Left kidney (tissue), 8 donors: ENCODE measurements at places on chromosomes 5 and 9.

GRCh38 chr5:36666274-36666673 lies 59.9 kb downstream of the SLC1A3 start:
- DNase-seq, result no peak

DNA sequence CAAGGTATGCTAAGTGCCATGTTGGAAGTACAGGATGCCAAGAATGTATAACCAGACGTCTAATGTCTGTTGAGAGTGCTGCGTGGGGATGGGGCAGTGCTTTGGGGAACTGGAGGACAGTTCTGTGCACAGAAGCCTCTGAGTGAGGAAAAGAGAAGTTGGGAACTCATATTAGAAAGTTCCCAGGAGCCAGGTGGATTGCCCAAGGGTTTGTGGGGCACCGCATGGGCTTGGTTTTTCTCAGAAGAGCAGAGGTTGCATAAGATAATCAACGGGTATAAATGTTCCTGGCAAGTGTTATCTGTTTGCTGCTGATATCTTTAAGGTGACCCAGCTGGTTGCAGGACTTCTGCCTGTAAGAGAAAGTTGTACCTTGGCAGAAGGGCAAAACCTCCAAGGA lies 13.1 kb downstream of the HRH2 start:
- DNase-seq, result no peak

DNA sequence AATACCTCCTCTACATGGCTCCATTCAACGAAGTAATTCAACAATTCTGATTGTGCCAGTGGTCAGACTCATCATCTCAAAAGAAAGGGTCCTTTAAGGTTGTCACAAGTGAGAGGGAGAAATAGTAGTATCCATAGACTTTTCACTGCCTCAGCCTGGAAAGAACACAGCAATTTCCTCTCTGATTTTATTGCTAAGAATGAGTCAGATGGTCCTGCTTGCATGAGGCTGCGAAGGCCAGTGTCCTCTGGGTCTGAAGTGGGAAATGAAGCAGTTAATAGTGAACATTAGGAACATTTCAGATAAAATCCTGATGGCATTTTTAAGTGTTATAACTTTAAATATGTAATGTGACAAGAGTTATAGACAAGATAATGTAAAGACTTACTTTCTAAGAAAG lies 979.0 kb downstream of the EFNA5 start:
- no peak for DNase-seq

DNA sequence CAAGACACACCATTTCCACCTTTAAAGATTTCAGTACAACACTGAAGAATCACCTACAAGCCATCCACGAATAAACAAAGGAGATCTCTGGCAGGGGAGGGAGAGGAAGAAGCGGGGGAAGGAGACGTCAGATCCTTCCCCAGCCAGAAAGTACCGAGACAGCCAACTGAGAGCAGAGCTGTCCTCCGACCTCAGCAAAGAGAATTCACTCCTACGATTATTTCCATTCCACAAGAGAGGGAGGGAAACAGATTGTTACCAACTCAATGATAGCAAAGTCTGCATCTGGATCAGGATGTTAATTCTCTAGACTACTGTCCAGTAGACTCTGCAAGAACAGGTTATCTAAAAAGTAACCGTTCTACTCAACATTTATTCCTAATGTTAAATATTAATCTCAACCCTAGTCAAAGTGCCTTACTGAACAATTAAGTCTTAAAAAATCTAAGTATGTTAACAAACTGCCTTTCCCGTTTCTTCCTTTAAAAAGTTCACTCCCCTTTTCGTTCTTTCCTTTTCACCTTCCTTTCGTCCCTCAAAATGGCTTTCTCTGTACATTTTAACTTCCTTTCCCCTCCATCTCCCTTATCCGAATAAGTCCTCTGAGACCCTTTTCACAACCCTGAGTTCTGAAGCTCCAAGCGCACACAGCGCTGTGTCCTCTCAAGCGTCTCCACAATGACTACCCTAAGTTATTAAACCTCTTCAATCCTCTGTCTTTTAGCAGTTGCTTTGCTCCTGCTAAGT lies 1.4 kb downstream of the CHD1 start:
- peak; percentile 63 for DNase-seq

DNA sequence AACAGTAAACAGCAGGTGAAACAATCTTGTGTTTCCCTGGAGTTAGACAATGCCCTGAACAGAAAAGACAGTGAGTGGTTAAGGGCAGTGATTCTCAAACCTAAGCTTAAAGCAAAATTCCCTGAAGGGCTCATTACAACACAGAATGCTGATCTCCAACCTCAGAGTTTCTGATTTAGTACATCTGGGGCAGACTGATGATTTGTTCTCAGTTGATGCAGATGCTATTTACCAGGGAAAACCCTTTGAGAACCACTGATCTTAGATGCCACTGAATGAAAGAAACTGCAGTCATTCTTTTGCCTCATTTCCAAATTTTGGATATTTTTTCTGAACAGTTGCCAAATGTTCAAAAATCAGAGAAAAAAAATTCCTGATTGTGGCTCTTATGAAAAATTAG lies 18.7 kb upstream of the ADAM19 start:
- no peak for DNase-seq

DNA sequence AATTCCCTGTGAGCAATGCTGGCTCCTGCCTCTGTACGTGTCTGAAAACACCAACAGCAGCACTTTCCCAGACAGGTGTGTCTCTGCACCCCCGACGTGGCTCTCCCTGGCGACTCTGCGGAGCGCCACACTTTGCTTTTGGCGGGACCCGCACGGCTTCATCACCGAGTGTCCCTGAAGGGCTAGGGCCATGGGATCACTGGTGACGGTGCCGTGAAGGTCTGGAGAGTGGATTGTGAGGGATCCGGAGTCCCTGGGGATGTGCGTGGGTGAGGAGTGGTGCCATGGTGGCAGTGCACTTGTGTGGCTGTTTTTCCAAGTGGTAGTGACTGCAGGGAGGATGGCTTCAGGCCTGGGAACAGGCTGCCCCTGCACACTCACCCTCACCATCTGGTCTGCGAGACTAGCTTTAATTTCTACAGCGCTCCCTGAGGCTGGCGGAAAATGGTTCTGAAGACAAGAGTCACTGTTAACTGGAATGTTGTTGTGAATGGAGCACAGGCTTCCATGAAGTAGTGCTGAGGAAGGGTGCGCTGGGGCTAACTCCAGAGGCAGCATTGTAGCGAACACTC lies 3.2 kb downstream of the NKD2 start:
- no peak for DNase-seq

DNA sequence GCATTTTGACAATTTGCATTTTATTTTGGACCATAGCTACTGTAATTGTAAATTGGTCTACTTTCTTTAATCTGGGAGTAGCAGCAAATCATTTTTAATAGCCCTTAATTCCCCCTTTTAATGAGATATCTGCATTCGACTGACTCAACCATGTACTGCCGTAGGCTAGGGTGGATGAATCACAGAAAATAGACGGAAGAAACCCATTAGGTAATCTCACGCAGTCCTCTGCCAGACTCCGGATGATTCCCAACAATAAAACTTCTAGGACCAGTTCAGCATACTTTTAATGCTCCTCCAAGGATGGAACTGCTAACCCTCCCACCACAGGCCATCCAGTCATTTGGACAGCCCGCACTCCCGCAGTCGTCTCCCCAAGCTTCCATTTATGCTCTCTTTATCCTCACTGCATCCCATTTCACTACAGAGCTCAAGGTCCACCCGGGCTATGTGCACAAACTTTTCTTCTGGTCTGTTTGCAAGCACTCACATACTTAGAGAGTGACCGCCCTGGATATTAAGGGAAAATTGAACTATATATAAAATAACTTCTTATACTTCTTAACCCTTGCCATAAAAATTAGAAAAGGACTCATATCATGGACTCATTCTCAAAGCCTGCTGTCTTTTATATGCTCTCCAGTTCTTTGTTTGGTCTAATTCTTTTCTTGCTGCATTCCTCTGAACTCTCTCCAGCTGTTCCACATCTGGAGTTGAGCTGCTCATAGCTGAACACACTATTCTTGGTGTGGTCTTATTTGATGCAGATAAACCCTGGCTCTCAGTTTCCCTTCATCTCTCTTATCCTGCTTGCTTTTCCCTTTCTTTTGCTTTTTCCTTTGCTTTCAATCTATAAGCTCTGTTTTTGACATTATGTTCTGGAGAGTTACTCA lies 326.6 kb downstream of the ARL15 start:
- DNase-seq, result no peak

- DNase-seq, result no peak
These were observed 3.9 kb upstream of the MEF2C start for GRCh38 chr5:88886746-88887341.

DNA sequence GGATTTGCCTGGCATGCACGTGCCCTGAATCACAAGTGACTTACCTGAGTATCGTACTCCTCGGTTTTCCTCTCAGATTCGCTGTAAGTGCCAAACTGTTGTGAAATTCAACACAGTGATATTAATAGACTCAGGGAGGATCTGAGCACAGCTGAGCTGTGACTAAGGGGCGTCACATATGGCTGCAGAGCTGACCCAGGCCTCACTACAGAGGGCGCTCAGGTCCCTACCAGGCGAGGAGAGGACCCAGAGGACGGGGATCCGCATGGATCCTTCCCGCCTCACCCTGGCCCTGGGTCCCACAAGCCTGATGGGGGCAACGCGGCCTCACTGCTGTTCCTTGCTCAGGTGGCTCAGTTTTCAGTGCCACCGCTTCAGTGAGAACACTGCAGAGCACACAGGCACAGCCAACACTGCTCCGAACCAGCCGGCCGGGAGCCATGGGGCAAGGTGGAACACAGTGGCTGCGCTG lies 20.1 kb downstream of the CLPTM1L start:
- DNase-seq, result no peak

- DNase-seq, result no peak
These were observed 47.6 kb upstream of the RNU6ATAC start for GRCh38 chr9:134211811-134212485.

DNA sequence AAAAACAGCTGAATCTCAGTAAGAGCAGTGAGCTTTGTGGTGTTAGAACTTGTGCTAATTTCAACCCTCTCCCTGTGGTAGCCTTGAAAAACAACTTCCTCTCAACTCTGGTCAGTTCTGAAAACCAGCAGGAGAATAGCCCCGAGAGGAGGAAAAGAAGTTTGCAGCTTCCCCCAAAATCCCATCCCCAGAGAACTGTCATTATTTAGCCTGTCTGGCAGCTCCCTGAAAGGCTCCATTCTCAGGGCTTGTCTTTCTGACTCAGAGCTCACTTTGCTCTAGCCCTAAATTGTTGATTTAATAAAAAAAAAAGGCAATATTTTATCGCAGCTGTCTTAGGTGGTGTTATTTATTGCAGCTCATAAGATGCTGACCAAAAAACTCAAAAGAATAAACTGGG lies 11.4 kb upstream of the SLC45A2 start:
- no peak for DNase-seq

GRCh38 chr5:57929271-57929670 lies 446.7 kb upstream of the ACTBL2 start:
- DNase-seq, result no peak

DNA sequence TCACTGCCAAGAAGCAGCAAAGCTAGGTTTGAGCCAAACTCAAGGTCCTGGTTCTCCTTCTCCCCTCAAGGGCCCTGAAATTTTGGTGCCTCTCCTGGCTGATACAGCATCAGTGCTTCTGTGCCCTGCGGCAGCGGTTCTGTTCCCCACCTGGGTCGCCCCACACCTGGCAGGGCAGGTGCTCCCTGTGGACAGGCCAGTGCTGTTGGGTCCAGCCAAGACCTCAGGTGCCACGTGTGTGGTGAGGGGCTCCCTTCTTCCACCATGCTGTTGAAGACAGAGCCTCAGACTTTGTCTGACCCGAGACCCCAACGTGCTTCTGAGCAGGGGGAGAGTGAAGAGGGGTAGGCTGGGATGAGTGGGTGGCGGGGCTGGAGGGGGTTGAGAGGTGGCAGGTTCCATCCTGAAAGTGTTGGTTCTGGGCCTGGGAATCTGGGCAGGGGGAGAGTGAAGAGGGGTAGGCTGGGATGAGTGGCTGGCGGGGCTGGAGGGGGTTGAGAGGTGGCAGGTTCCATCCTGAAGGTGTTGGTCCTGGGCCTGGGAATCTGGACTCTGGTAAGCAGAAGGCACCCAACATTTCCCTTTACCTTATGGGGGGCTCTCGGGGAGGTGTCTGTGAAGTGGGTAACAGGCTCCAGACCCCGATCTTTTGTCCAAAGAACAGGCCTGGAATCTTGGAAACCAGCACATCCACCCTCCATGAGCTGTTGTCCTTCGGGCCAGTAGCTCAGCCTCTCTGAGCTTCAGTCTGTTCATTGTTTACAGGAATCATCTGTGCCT lies 2.3 kb downstream of the PLEKHG4B start:
- no peak for DNase-seq

- DNase-seq, result no peak
These were observed 83.0 kb downstream of the GRIA1 start for GRCh38 chr5:153573326-153574033.

- DNase-seq, result no peak
These were observed 41.3 kb downstream of the RECK start for GRCh38 chr9:36078051-36078450.

GRCh38 chr9:23771746-23772384 lies 54.2 kb downstream of the ELAVL2 start:
- DNase-seq, result no peak

DNA sequence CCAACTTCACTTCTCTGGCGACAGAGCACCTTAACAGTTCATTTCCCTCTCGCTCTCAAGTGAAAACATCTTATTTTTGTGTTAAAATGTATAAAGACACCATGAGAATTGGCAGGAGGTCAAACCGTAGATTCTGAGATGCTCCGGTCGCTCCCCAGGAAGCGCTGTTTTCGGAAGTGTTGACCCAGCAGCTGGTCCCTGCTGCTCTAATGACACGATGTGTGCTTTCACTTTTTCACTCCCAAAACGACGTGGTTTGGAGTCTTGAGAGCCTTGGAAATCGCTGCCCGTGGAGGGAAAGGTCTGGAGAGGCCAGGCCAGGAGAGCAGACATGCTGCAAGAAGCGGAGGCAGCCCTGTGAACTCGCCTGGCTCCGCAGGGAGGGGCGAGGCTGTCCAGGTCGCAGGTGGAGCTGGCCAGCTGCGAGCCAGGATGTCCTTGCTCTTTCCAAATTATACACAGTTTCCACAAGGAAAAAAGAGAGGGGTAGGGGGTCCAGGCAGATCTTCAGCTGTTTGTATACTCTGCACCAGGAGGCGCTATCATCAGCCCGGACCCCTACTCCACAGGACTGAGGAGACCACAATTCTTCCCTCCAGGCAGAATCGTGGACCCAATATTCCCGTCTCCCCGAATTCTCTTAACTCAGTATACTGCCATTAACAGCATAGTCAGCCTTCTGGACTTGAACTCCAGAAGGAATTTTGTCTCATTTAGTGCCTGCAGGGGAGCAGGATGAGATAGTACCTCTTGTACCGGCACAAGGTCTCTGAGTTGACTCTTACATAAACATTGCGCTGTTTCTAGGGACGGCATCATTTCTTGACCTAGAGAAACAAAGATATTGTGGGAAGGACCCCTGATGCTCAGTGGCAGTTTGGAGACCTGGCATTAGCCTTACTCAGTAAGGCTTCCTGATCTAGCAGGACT lies 248.6 kb upstream of the ANKRD55 start:
- DNase-seq, result peak; percentile 67
